Urinary bladder (tissue), 4 donors: ENCODE measurements at places on chromosomes 12 and 14.

- DNase-seq = no peak
Observed at GRCh38 chr14:104706733-104707607, 17.1 kb upstream of the ADSS1 start.

- no peak for DNase-seq
Observed at GRCh38 chr14:99272899-99273765, 1.1 kb upstream of the BCL11B start.

DNA sequence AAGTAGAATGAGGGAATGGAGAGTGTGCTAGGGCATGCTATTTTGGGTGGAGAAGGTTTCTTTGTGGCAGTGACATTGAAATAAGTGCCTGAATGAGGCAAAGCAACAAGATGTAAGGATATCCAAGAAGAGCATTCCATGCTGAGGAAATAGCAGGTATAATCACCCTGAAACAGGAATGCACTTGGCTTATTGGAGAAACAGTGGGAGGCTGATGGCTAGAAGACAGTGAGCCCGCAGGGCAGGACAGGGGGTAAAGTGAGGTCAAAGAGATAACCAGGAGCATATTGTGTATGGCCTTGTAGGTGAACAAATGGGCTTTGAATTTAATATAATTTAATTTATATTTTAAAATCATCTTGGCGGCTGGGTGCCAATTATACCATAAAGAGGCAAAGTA is 877.0 kb downstream of the DIO2 start:
- no peak for DNase-seq

DNA sequence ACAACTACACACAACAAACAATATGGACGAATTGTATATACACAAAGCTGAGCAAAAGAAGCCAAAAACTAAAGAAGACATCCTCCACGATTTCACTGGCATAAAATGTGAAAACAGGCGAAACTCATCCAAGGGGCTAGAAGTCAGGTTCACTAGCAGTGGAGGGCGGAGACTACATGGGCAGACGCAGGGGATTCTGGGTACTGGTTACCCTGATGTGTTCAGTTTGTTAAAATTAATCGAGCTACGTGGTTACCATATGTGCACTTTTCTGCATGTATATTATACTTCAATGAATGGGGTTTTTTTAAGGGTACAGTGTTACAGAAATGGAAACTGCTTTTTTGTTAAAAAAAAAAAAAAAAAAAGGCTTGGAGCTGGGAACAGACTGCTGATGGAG is 12.3 kb downstream of the KDM2B start:
- no peak for DNase-seq

DNA sequence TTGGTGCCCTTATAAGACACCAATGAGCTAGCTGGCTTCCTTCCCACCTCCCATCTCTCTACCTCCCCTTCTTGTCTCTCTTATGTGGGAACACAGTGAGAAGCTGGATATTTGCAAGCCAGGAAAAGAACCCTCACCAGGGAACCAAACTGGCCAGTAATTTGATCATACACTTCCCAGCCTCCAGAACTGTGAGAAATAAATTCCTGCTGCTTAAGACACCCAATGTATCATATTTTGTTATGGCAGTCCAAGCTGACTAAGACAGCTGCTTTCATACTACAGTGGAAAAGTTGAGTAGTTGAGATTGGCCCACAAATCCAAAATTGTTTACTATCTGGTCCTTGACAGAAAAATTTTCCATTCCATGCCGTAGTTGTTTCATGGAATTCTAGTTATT is 269.0 kb downstream of the KCNH5 start:
- DNase-seq = no peak

DNA sequence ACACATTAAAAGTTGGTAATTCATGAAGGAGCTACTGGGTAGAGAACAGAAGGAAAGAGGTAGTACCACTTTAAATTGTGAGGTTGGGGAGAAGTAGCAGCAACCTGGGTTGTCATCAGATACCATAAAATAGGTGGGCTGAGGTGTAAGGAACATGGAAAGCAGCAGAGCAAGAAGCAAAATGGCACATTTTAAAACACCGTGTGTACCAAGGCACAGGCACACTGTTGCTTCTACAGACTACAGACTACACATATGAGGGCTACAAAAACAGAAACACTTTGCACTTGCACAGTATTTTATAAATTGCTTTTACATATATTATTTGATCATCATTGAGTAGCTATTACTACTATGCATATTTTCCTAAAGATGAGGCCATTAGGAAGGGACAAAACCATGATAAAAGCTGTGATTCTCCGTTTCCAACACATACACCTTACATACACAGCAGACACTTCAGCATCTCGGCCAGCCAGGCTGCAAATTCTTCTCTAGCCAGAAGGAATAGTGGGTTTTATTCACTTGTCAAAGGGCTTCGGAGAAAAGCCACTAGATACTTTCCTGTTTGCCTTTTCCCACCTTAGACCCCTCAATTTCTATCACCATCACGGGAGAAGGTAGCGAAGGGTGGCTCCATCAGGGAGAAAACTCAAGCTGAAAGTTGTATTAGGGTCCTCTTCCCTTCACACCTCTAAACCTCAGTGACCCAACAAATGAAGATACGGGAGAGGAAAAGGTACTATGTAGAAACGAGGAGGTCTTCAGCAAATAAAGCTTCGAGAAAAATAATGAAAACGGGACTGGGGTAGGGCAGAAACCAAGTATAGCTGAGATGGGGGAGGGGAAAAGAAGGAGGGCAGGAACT is 1.6 kb downstream of the PYM1 start:
- no peak for DNase-seq

GRCh38 chr12:12723681-12724420 is 6.7 kb downstream of the CDKN1B start:
- DNase-seq = no peak

GRCh38 chr14:61467296-61467695 is 145.9 kb downstream of the PRKCH start:
- DNase-seq = no peak

DNA sequence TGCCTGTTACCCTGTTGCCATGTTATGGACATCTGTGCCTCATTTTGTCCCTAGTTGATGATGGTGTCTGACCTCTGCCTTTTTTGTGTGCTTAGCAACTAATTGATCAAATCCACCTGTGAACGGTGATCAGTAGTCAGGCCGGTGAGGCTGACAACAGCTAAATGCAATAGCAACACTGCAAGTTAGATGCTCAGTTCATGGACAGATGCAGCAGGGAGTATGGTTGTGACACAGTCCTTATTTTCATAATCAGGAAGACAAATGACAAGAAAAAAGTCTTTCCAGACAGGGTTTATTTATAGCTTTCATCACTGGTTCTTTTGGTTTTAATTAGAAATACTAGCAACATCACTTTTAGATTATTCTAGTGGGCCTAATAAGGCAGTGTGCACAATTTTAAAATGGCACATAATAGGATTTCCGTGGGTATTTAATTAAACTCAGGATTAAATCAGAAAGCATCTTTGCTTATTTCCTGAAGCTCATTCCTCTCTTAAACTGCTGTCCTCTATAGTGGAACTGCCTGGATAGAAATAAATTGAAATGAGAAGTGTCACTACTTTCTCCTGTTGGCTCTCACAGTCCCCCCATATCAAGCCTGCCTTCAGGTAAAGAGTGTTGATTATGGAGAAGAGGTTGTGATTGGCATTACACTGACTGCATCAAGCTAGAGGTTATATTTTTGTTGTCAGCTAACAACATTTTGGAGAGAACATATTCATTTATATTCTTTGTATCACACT is 281.1 kb upstream of the NAV3 start:
- DNase-seq = no peak

DNA sequence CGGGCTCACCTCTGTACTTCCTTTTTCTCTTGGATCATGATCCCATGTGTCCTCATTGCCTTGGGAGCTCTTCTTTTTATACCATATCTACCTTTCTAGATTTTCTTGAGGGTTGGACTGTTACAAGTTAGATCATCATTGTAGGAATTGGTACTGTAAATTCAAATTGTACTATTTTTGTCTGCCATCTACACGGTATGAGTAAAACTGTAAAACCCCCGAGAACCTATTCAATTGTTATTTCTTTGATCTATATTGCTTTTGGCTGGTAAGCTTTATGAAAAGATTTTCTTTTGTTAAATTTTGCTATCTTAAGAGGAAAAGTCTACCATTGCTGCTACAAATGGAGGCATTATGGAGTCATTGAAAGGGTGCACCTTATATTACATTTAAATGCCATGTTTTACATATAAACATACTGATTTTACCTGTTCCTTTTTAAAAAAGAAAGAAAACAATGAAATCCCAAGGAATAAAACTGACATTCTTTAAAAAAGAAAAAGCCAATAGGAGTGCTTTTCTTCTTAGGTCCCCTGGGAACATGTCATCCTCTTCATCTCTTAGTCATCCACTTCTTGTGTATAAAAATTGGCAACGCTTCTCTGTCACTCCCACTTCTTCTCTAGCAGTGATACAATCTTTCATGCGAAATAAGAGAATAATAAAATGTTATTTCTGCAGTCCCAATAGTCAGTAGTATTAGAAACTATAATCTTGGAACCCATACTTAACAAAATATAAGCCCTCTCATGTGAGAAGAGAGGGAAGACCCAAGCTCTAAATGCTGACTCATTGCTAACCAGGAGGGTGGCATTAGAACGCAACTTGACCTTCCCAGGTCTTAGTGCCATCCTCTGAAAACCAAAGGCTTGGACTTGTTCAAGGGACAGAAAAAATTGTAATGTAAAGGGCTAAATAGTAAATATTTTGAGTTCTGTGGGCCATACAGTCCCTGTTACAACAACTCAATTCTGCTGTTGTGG is 20.4 kb downstream of the RGS6 start:
- DNase-seq = no peak

DNA sequence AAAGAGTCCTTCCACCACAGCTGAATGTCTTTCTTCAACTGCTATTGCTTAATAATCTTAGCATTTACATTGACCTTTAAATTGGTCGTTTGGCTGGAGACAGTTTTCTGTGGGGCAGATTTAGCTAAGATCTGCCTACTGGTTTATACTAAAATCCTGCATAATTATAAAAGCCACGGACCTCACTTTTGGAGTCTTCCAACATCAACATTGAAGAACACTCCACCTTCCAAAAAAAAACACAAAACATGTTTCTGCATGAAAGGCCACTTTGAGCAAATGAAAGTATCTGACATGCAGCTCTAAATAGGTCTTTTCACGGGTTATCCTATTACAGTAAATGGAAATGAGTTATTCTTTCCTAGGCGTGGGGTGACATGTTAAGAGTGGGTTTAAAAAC is 57.0 kb upstream of the KRR1 start:
- no peak for DNase-seq

GRCh38 chr14:104423701-104424405 is 155.7 kb upstream of the C14orf180 start:
- no peak for DNase-seq

GRCh38 chr14:35068238-35069012 is 22.4 kb downstream of the FAM177A1 start:
- DNase-seq = no peak

GRCh38 chr12:11884116-11884515 is 186.6 kb upstream of the BCL2L14 start:
- DNase-seq = no peak
